ENCODE measurements at places on chromosomes 12 and 14.
A peak's percentile ranks its signal among the peaks of the same experiment; 100 is the strongest.

- no peak for DNase-seq
Measured at GRCh38 chr14:38389681-38390080, 133.8 kb upstream of the CLEC14A start.

GRCh38 chr14:75906680-75907280, 75.0 kb downstream of the TGFB3 start:
- peak; percentile 79 for DNase-seq

GRCh38 chr12:92121826-92122225, 23.8 kb downstream of the BTG1 start:
- no peak for DNase-seq

GRCh38 chr14:93136009-93136408, 20.3 kb upstream of the ITPK1 start:
- DNase-seq: no peak

- no peak for DNase-seq
Measured at GRCh38 chr12:43210485-43211192, 341.4 kb downstream of the ADAMTS20 start.

GRCh38 chr12:75086091-75087038, 123.3 kb downstream of the KCNC2 start:
- no peak for DNase-seq

GRCh38 chr12:121318121-121318520, 21.6 kb upstream of the CAMKK2 start:
- no peak for DNase-seq

- no peak for DNase-seq
Measured at GRCh38 chr14:23793532-23793931, 157.4 kb downstream of the DHRS2 start.

DNA sequence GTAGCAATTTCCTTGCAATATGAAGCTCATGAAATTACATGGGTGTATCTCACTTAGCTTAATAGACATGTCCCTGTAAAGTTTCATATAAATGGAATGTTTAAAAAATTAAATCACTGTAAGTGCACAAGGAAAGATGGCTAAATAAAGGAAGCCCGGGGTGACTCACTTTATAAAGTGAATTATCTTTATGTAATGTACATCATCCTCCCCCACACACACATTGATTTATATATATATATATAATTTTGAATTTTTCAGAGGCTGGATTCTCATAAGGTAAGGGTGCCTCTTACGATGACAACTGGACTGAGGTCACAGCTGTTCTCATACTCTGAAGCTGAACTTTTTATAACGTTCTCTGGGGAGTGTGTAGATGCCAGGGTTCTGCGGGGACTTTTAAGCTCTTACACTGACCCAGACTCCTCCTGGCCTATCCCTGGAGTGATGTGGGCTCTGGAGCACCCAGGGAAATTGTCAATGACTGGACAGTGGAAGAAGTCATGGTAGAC, 108.7 kb upstream of the HIF1A start:
- no peak for DNase-seq

- DNase-seq: no peak
Measured at GRCh38 chr12:11307143-11307542, 3.1 kb downstream of the PRB4 start.

GRCh38 chr12:122753319-122753650, 661 bp downstream of the DENR start:
- no peak for DNase-seq

DNA sequence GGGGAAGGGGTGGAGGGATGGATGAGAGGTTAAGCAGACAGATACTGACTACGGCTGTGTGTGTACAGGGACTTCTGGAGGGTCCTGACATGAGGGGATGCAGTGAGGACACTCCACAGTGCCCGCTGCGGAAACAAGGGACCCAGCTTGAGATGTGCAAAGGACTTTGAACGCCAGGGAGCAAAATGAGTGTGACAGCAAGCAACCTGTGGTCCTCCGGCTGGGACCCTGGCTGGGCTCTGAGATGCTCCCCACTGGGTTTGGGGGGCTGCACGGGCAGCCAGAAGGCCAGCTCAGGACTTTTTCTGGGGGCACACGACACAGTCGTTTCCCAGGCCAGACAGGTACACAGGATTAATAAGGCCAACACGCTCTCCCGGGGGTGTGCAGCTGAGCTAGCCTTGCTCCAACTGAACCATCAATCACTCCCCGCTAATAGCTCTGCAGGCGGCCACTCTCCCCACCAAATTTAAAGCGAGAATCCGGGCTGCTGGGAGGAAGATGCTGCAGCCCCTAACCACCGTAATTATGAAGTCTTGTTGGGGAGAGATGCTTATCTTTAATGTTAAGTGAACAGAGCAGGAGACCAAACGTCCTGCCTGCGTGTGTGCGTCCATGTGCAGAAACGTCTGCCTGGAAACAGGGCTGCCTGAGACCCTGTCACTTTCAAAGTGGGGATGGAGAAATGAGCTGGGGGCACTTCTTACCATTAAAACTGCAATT, 51.6 kb upstream of the DLK1 start:
- DNase-seq: no peak

- no peak for DNase-seq
Measured at GRCh38 chr12:81208187-81208911, 130.5 kb downstream of the ACSS3 start.

- no peak for DNase-seq
Measured at GRCh38 chr14:105073720-105074600, 8.7 kb upstream of the GPR132 start.

GRCh38 chr12:47408171-47408871, 297.5 kb downstream of the RPAP3 start:
- DNase-seq: no peak

GRCh38 chr12:88726806-88727720, 146.8 kb upstream of the KITLG start:
- DNase-seq: no peak

DNA sequence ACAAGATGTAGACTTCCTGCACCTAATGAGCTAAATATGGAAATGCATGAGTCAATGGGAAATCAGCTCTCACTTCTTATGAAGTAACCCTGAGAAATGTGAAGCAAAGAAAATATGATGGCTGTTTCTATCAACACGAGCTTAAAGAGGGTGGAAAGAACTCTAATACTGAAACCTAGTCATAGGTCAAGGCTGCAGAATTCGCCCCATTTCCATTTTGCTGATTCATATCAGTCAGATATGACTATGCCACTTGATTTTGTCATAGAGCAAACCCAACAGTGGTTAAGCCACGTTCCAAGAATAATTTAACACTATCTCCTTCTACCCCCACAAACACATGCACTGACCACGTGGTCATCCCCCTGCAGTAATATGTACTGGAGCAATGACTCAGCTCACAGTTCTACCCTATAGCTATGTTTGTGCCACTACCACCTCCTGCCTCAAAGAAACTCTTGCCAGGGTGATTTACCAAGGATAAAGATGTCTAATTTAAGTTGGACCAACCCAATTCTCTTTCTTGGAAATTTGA, 157.5 kb downstream of the TMTC3 start:
- no peak for DNase-seq

GRCh38 chr14:101738703-101739320, 22.7 kb upstream of the PPP2R5C start:
- DNase-seq: no peak

DNA sequence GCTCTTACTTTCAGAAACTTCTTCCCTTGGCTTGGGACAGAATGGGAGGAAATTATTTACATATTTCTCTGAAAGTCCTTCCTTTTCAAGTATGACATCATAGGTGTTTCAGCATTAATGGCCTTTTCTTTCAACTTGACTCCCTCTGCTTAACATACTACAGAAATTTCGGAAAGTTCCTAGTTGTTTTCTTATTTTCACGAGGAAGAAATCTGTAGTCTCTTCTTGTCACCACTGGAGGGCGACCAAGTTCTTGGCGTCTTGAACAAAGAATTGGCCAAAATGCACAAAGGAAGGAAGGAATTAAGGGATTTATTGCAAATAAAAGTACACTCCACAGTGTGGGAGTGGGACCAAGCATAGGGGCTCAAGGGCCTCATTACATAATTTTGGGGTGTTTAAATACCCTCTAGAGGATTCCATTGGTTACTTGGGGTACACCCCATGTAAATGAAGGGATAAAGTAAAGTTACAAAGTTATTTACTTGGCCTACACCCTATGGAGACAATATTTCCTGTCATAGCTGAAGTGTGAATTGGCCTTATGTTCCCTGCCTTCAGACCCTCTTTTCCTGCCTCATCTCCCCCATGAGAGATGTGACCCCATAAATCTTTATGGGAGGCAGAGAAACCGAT, 70.4 kb downstream of the RPL10L start:
- peak; percentile 2 for DNase-seq

DNA sequence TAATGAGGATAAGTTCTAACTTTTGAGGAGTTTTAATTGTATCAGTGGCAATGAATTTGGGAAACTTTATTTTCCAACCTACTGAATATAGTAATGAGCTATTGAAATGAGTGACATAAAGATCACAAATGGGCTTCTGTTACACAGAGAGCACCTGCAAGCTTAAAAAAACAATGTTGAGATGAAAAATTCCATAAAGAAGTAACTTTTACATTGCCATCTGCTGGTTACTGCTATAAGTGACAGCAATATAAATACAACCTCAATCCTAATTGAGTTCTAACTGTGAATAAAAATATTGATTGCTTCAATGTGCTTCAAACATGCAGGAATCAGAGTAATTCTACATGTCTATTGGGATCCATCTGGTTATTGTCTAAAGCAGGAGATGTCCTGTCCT, 14.2 kb downstream of the WIF1 start:
- DNase-seq: no peak

- no peak for DNase-seq
Measured at GRCh38 chr12:52493172-52493571, at the start of gene KRT6A. TSS of gene KRT6A (minus strand) at chr12:52493257. CDS start at chr12:52493188, 69 bp downstream.

GRCh38 chr12:102061096-102061559, 663 bp downstream of the WASHC3 start:
- peak; percentile 18 for DNase-seq

DNA sequence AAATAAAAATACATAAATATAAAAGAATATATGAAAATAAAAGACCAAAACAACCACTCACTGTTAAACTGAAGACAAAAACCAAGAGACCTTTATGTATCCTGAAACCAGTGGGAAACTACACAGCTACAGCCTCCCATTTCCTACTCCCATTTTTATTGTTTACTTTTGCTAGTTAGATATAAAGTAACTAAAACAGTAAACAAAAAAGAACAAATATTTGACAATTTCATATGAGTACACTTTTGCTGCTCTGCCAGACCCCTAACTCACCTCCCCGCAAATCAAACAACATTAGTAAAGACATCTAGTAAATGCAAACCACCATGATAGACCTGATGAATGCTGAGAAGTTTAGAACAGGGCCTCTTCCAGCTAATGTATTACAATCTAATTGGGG, 97.1 kb downstream of the BCL2L14 start:
- DNase-seq: no peak

GRCh38 chr14:81305743-81306142, 85.0 kb upstream of the GTF2A1 start:
- DNase-seq: no peak

DNA sequence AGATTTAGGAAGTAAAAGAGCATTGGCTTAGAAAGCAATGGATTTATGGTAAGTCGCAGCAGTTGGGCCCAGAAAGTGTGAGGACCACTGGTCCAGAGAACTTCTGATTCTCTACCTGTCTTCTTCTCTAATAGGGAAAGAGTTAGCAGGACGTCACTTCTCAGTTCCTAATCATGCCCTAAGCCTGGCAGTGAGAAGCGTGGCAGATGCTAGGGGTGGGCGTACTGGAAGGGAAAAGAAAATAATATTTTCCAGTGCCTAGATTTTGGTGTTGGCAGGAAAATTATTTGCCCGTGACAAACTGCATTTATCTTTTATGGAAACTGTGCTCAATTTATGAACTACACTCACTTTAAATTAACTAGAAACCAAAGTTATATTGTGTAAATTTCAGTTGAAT, 212.3 kb downstream of the PPFIA2 start:
- DNase-seq: no peak

GRCh38 chr14:25750436-25750835, 700.5 kb upstream of the STXBP6 start:
- DNase-seq: no peak

- DNase-seq: peak; percentile 62
Measured at GRCh38 chr14:106094654-106095189, 568.3 kb downstream of the TMEM121 start.

GRCh38 chr14:100287202-100287997, 18.8 kb downstream of the SLC25A29 start:
- DNase-seq: no peak

DNA sequence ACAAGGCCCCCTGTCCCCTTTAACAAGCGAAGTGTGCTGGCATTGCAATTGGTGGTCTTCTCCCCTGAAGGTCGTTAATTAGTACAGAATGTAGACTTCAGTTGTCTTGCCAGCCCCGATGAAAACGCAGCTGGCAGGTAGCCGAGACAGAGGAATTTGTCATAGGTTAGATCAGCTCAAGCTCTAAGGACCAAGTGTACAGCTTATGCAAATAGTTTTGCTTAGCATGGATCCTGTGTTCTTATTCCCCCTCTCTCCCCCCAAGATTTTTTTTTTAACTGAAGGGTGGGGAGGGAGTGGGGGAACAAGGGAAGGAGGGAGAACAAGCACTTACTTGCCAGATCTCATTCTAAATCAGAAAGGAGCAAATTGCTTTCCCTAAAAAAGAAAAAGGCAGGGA, 58.6 kb upstream of the PARP11 start:
- no peak for DNase-seq

GRCh38 chr14:29937116-29937515, 9.5 kb upstream of the PRKD1 start:
- no peak for DNase-seq

- peak; percentile 88 for DNase-seq
Measured at GRCh38 chr12:108803428-108804105, 53.8 kb downstream of the SSH1 start.

GRCh38 chr14:68501614-68502052, 291.2 kb downstream of the ZFP36L1 start:
- DNase-seq: no peak

DNA sequence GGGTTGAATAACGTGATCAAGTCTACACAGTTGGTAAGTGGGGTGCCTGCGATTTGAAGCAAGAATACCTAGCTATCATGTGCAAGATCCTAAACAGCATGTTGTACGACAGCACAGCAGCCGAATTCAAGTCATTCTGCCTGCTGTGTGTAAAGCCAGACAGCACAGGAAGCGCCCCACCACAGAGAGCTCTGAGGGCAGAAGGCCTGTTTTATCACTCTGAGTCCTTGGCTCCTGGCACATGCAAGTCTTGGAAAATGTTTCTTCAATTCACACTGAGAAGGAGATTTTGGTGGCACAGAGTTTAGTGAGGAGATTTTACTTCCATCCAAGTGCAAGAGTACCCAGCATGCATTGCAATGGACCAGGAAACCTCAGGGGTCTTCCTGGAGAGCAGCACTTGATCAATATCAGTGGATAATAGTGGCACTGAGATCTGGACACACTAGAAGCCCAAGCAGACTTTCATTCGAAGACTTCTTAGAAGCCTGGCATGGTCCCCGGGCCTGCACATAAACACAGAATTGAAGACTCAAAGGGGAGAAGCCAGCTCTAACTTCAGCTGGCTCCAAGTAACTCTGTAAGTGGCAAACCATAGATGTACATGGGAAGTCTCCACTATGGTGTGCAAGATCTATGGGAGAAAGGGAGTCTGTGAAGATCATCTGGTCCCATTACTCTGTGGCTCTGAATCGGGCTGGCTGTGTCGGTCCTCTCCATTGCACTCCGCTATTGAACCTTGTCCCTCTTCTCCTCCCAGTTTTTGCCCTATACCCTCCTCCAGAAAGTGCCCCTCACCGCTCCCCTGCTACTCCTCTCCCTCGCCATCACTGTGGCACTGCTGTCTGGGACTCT, 1.5 kb upstream of the KRT1 start:
- no peak for DNase-seq

- DNase-seq: no peak
Measured at GRCh38 chr12:114343585-114344302, 62.2 kb downstream of the TBX5 start.

GRCh38 chr12:65660096-65660495, 164.2 kb upstream of the HMGA2 start:
- DNase-seq: no peak

GRCh38 chr12:129909051-129910020, 5.5 kb upstream of the TMEM132D start:
- no peak for DNase-seq

All from hematopoietic multipotent progenitor cell treated with erythropoietin and hydrocortisone succinate and interleukin-3 and kit ligand, for 15 days (in vitro differentiated cells).